ENCODE measurements at places on chromosomes 3 and 15. TPM values are rescaled to one million over a fixed set of nuclear protein-coding genes. Genes with fewer than 3 reads are reported as not detected.

UACA gene
- total RNA-seq, result 107 TPM

HRG gene
- total RNA-seq, result not detected

APOD gene
- 135 TPM for total RNA-seq

ADAMTS7 gene
- 60.2 TPM for total RNA-seq

RBP2 gene
- not detected for total RNA-seq

RFTN1 gene
- 69.7 TPM for total RNA-seq

CLSTN2 gene
- 15.7 TPM for total RNA-seq

TMEM207 gene
- total RNA-seq, result not detected

WNT7A gene
- not detected for total RNA-seq

GCNT3 gene
- not detected for total RNA-seq

DNAH1 gene
- total RNA-seq, result 21.0 TPM

LRRC49 gene
- total RNA-seq, result 8.9 TPM

KATNBL1 gene
- 61.9 TPM for total RNA-seq

CATSPER2 gene
- 5.2 TPM for total RNA-seq

FETUB gene
- total RNA-seq, result not detected

PROS1 gene
- 180 TPM for total RNA-seq

ANKRD63 gene
- total RNA-seq, result not detected

DLL4 gene
- total RNA-seq, result 13.0 TPM

TRIM42 gene
- not detected for total RNA-seq

CLRN1 gene
- total RNA-seq, result not detected

Measured in thoracic aorta (tissue), 2 donors.